ENCODE measurements at places on chromosomes 5 and 9.
A peak's percentile ranks its signal among the peaks of the same experiment; 100 is the strongest.

- no peak for DNase-seq
Measured at GRCh38 chr5:21831145-21831787, 1021.9 kb downstream of the CDH12 start.

DNA sequence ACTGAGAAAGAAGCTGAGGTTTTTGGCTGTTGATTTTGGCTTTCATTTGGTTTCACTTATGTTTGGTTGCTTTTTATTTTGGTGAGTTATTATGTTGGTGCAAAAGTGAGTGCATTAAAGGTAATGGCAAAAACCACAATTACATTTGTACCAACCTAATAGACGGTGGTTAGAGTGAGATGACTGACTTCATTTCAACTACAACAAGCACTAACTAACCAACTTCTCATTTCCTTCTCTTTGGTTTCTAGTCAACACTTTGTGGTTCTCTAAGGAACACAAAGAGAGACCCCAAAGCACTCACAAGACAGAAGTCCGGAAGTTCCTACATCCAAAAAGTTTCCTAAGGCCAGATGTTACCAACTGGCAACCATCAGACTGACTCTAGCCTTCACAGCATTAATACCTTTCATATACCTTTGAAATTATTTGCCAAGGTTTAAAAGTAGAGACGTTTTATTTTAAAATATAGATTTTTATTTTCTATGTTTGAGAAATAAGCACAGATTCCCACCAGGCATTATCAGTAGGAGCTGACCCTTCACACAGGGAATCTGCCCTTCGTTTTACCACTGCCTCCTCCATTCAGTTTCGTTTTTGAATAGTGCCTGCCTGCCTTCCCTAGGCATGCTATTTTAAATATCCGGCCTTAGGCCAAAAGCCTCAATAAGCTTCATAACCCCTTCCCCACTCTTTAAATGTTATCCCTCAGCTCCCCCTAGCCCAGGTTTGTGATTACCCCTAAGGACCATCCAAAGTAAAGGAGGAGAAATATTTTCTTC is 301.1 kb upstream of the PTGER4 start:
- DNase-seq, result no peak

- no peak for DNase-seq
Measured at GRCh38 chr5:58048954-58049353, 410.9 kb downstream of the PLK2 start.

- no peak for DNase-seq
Measured at GRCh38 chr5:77859306-77859705, 83.2 kb upstream of the TBCA start.

GRCh38 chr5:123199527-123199926 is 110.5 kb downstream of the PRDM6 start:
- no peak for DNase-seq

GRCh38 chr5:155839251-155840037 is 487.5 kb upstream of the SGCD start:
- DNase-seq, result no peak

- no peak for DNase-seq
Measured at GRCh38 chr5:6885581-6885980, 172.3 kb downstream of the TENT4A start.

DNA sequence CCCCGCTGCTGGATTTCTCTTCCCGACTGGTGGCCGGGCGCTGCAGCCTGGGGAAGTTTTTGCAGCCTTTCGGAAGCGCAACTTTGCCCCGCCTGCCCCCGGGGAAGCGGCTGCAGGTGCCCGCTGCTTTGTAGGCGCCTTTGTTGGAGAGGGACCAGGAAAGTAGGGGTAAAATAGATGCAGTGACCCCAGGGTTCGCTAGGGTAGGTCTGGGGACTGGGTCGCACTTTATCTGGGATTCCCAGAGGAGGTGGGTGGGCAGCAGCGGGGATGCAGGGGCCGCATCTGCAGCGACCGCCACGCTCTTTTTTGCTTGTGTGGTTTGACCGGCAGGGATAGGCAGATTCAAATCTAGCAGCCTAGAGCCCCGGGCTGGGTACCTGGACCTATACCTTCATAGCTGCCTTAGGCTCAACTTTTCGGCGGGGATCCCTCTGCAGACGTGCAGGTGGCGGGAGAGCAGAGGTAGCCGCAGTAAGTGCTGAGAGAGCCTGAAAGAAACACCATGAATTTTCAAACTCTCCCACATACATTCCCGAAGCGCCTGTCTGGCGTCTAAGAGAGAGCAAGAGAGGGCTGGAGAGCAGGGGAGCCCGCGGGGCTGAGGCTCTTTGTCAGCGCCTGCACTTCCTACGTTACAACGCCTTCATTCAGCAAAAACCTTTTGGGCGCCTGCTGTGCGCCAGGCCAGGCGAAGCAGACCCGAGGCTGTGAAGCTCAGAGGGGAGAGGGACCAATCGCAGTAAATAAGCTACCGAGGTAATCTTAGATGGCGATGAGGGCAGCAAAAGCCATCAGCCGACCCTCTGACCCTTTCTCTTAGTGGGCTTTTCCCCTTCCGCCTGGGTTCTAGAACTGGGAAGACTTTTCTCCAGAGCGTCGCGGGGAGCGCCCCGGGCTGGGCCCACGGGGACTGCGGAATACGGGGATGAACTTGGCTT is 642 bp downstream of the SV2C start:
- DNase-seq, result no peak

GRCh38 chr9:109027176-109027575 is 13.9 kb upstream of the CTNNAL1 start:
- DNase-seq, result no peak

DNA sequence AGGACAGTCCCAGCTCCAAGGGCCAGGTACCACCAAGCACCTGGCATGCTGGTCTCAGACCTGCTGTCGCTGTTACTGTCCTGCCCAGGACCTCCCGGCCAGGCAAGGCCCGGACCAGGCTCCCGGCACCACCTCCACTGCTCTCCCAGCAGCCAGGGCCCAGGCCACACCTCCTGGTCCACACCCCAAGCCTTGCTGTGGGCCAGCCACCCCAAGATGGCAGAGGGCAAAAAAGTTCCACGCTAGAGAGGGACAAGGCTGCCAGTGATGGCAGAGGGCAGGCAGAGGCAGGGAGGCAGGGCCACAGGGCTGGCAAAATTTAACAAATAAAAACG is 1.1 kb downstream of the DNLZ start:
- no peak for DNase-seq

DNA sequence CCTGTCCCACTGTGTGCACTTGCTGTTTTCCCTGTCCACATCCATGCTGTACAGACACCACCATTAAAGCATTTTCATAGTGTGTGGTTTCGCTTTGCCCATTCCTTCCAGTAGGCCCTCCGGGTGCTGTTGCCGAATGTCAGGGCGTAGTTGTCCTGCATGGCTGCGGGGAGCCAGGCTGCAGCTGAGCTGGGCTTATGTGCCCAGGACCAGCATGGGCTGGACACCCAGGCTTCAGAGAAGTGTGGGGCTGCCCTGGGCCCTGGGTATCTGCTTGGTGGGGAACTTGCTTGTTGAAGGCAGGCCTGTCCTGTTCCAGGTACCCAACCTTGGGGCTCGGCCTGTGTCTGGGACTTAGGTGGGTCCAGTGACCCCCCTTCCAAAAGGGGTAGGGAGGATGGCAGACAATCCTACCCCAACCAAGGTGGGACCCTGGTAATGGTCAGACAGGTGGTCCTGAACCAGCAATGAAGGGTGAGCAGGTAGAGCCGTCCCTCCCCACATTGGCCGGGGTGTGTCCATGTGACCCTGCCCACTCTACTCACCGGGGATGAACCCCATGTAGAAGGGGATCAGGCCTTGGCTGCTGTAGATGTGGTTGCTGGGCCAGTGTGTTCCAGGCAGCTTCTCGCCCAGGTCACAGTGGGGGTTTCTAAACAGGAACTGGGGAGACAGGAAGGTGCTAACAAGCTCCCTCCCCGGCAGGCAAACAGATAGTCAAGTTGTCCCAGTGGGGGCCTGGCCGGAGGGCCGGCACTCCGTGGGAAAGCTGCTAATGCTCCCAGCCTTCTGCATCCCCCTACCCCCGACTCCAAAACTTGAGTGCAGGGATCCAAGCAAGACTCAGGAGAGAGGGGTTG is 2.8 kb downstream of the TUBB4B start:
- DNase-seq, result no peak

- DNase-seq, result no peak
Measured at GRCh38 chr5:125372694-125373631, 626.5 kb upstream of the ZNF608 start.

- no peak for DNase-seq
Measured at GRCh38 chr5:76524868-76525267, 98.3 kb downstream of the F2RL2 start.

- no peak for DNase-seq
Measured at GRCh38 chr5:6729386-6730310, 16.4 kb downstream of the TENT4A start.

GRCh38 chr5:148859703-148860102 is 33.3 kb downstream of the ADRB2 start:
- DNase-seq, result no peak

DNA sequence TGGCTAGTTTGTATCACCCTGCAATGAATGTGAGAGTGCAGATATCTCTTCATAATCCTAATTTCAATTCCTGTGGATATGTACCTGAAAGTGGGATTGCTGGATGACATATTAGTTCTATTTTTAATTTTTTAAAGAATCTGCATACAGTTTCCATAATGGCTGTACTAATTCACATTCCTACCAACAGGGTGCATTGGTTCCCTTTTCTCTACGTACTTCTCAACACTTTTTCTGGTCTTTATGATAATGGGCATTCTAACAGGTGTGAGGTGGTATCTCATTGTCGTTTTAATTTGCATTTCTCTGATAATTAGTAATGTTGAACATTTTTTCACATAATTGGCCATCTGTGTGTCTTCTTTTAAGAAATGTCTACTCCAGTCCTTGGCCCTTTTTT is 927.5 kb downstream of the DTWD2 start:
- no peak for DNase-seq

GRCh38 chr5:136731241-136731900 is 366.0 kb upstream of the TRPC7 start:
- no peak for DNase-seq

GRCh38 chr9:27460226-27461023 is 63.7 kb upstream of the IFNK start:
- no peak for DNase-seq

DNA sequence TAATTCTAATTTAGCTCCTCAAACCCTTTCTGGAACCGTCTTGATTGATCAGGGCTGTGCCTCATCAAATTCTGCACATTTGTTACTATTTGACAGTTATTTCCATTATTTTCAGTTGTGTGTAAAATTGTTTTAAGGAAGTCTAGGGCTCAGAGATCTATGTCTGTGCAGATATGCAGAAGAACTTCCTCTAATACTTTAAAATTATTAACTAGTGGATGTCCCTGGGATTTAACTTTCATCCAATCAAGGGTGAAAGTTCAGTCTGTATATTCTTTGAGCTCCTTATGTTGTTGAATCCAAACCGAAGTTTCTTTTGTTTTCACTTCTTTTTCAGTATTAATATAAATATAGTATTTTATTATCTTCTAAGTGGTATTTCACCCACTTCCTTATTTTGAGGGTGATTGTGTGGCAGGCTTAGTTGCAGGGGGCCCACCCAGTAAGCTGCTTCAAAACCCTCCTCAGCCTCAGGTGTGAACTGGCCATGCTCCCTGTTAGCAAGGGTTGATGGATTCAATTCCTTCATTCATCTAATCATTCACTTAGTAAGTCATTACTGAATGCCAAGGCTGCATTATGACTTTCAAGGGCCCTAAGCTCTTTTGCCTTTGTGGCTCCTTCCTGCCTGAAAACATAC is 2.1 kb upstream of the CAMLG start:
- DNase-seq, result no peak

GRCh38 chr5:79837761-79838551 is 148.3 kb downstream of the CMYA5 start:
- DNase-seq, result no peak

DNA sequence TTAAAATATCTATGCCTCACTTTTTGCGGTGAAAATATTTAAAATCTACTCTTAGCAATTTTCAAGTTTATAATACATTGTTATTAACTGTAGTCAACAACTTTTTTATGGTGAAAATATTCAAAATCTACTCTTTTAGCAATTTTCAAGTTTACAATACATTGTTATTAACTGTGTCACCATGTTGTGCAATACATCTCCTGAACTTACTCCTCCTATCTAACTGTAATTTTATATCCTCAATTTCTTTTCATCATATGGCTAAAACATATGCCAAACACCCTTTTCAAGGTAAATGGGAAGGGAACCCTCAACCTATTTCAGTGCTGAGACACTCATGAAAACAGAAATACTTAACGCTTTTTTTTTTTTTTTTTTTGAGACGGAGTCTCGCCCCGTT is 982.7 kb upstream of the DMAC1 start:
- no peak for DNase-seq

DNA sequence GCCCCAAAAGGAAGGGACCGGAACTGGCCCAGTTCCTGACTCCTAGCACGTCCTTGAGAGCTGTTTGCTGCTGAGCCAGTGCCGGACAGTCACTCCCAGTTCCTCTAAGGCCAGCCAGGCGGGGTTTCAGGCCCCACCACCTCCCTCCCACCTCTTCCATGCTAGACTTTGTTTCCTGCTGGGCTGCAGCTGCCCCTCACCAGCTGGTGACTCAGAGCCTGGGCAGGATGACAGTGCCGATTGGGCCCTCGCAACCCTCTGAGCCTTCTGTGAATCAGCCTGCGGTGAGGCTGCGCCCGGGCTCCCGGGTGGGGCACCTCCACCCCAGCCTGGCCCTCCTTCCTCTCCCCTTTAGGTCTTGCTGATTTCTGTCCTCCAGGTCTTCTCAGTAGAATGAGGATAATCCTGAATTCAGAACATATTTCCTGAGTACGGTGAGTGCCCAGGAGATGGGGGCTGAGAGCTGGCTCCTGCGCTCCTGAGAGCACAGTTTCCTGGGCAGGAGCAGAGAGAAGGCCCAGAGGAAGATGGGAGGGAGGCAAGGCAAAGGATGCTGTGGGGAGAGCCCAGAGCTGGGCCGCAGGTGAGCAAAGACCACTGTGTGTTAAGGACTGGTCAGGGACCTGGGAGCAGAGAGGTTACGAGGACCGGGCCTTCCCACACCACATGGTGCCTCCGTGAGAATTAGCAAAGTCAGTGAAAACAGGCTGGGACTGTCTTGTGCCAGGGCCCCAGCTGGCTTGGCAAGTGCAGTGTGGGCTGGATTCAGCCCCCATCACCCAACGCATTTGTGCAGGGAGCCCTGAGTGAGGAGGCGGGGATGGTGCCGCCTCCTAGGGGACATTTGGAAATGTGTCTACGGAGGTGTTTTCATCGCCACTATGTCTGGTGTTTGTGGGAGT is 32.9 kb upstream of the STXBP1 start:
- DNase-seq, result peak; percentile 83

DNA sequence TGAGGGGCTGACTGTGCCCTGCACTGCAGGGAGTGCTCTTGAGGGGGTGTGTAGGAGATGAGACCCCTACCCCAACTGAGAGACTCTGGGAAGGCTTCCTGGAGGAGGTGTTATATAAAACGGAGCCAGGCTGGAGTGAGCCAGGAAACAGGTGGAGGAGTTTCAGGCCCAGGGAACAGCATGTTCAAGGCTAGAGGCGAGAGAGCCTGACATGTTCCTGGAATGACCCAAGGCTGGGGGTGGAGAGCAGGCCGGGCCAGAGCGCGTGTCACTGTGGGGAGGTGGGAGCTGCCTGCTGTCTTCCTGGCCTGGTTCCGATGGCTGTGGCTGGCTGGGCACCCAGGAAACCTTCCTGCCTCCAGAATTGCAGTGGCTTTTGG is 48.7 kb downstream of the RXRA start:
- no peak for DNase-seq

- DNase-seq, result no peak
Measured at GRCh38 chr5:112064271-112064701, 307.3 kb upstream of the NREP start.

All from HS-27A (cell line).